ENCODE measurements at places on chromosomes 7 and 10.

GRCh38 chr10:71837098-71837827 lies 13.8 kb downstream of the PSAP start:
- no peak for DNase-seq

- DNase-seq = no peak
These were observed 36.9 kb downstream of the GDI2 start for GRCh38 chr10:5776136-5776880.

DNA sequence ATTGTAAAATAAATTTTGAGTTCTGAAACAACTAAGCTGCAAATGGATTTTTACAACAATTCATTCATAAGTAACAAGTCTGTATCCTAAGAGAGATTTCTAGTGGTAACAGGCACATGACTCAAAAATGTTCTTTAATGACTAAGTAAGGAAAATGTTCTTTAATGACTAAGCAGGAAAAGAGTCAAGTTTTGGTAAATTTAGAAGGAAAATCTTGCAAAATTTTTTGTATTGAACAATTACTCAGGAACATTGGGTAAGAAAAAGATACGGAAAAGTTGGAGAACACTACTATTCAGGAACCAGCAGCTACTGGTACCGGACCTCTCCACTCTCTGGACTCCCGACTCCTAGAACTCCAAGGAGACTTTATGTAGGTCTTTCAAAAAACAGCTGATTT lies 33.5 kb downstream of the HYCC1 start:
- DNase-seq = no peak

GRCh38 chr7:25216837-25217236 lies 11.4 kb downstream of the NPVF start:
- DNase-seq = no peak

- DNase-seq = no peak
These were observed 22.7 kb downstream of the EBF3 start for GRCh38 chr10:129941199-129942018.

DNA sequence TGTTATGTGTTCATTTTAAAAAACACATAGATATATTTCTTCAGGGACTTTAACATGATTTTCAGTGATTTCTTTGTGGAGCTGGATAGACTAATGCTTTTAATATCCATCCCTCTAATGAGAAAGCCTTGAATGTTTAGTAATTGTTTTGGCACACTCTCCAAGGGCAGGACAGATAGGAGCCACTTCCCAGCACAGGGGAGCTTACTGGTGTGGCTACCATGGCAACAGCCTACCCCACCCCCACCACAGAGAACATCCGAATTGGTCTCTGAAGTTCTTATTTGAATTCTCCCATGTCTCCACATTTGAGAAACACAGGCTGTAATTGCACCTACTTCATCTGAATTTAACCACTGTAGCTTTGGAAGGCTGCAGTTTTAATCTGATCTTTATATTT lies 87.7 kb downstream of the PRKG1 start:
- DNase-seq = no peak

GRCh38 chr7:25859412-25860274 lies 292.4 kb upstream of the NFE2L3 start:
- no peak for DNase-seq

- DNase-seq = no peak
These were observed 7.7 kb downstream of the GUSB start for GRCh38 chr7:65974191-65974801.

DNA sequence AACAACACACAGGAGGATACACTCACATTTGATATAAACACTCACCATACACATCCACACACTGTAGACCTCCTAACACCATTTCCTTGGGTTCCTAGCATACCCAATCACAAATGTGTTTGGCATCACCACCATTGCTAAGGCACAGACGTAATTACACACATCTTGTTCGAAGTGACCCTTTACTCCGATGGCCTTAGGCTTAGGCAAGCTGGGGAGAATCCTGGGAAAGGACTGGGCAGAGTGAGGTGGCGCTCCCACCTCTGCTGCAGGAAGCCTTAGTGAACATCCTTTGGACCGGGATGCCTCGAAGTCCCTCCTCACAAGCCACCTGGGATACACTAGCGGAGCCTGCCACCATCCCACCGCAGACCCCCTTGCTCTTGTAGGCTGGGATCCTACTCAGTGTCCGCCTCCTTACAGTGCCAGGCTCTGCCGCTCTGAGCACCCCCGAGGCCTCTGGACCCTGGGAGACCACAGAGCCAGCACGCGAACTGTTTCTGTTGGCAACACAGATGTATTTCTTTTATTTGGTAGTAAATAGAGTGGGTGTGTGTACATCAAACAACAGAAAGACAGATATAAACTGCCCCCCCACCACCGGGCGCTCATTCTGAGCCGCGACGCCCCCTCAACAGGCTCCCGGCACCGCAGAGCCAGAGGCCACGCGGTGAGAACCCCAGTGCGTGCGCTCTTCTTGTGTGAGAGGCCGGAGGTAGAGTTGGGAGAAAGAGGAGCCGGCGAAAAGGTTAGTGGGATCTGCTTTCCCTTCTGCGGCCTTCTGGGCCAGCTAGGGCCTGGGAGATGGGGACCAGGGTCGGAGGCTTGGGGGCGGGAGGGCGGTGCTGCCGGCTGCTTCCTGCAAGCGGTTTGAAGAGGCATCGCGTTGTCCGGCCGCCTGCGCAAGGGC lies 5.9 kb upstream of the HMX2 start:
- DNase-seq = no peak

- no peak for DNase-seq
These were observed 119.7 kb downstream of the JMJD1C start for GRCh38 chr10:63346015-63346441.

DNA sequence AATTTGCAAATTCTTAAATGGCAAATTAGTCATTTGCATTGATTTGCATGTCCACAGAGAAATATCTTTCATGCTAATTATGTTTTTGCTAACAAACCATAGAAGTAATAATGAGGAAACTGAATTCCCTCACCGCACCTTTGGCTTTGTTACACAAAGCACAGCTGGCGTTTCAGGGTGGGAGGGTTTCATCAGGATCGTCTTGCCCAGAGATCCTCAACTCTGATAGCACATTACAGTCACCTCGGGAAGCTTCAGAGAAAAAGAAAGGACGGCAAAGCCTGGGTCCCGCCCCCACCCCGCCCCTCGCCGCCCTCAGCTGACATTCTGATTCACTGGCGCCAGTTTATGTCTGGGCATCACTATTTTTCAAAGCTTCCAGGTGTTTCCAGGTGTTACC lies 119.4 kb downstream of the PTPRN2 start:
- DNase-seq = no peak

DNA sequence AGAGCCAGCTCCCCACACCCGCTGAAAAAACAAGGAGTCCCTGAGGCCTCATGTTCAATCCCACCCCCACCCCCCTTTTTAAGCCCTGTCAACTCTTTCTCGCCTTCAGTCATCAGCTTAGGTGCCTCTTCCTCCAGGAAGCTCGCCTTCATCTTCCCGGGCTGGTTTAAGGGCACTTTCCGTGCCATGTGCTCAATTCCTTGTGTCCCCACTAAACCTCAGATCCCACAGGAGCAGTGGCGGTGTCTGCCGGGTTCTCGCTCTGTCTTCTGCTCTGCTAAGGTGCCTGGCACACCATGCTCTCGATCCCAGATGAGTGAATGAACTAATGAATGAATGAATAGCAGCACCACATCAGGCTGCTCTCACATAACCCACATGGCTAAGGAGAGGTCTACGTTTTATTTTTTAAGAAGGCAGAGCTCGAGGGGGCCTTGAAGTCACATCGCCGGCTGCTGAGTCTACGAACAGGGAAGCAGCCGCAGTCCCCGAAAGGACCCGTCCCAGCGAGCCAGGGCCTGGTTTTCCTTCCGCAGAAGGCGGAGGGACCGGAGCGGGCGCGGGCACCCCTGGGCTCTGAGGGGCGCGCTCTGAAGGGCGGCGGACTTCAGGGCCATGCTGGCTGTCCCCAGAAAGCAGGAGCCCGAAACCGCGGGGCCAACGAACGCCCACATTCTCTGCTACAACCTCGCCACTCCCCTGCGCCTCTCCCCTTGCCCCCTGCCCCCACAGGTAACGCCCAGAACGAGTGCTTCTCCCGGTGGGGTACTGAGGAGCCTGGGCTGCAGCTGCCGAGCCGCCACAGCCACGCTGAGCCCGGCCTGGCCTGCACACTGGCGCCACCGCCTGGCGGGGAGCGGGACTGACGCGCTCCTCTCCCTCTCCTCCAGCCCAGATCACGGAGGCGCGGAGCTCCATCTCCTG lies 73.4 kb upstream of the KCNMA1 start:
- DNase-seq = peak; percentile 89

- DNase-seq = no peak
These were observed 44.6 kb downstream of the SLC16A12 start for GRCh38 chr10:89490596-89491335.

DNA sequence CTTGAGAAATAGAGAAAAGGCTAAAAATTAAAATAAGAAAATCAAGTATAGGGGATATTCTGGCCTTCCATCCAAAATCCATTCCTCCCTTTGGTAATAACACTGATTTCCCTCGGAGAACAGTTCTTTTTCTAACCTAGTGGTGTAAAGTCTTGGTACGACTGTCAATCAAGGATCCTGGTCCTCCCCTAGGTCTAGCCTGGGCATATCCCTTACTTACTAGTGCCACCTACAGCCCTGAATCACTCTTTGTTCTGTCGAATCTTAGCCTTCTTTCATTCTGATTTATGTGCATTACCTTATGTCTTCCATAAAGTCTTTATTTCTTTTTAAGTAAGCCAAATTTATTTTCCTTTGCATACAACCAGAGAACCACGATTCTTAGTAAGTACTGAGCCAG lies 298.7 kb upstream of the LRRTM3 start:
- DNase-seq = no peak

GRCh38 chr10:42304341-42304740 lies 334.0 kb downstream of the ZNF33B start:
- no peak for DNase-seq

- no peak for DNase-seq
These were observed 18.2 kb upstream of the ELFN1 start for GRCh38 chr7:1651891-1652290.

GRCh38 chr7:12013983-12014382 lies 182.0 kb upstream of the THSD7A start:
- no peak for DNase-seq

DNA sequence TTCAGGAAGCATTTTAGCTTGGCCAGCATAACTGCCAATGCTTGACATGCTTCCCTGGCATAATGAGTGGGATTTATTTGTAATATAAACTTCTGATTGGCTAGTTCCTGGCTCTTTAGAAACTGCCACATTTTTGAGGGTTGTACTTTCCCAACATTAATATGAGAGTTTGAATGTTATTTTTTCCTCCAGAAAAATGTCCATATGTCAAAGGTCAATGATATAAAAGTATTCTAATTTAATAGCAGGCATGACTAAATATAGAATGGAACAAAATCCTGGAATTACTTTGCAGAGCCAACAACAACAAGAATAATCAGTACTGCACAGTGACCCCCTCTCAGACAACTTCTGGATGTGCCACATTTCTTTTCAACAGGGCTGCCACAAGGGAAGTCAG lies 352.6 kb downstream of the PRPF18 start:
- DNase-seq = no peak

DNA sequence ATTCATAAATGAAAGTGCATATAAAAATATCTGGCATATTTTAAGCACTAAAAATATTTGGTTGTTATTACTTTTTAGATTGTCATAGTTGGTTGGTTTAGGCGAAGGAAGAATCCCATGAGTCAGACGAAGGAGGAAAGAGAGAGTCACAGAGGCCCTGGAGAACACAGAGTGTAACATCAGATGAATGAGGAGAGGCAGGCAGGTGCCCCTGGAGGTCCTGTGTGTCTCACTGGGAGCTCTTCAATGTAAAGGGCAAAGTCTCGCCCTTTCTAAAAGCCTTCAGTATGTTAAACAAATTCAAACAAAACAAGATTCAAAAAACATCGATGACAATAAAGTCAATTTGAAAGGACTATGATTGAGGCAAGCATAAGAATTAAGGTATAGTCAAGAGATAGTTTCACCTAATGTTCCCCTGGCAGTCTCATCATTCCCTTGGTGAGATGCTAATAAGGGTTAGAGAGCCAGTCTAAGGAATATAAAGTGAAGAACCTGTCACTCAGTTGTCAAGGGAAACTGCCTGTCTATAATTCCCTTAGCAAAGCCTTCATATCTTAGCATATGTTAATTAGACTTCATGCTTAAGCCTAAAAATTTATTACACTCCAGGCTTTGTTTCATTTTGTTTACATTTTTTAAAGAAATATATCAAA lies 194.3 kb downstream of the TPK1 start:
- no peak for DNase-seq

Measured in right forelimb (tissue), 1 donor.